ENCODE measurements at places on chromosomes 2 and 18.
A peak's percentile ranks its signal among the peaks of the same experiment; 100 is the strongest.

GRCh38 chr2:16216558-16216945 lies 276.2 kb downstream of the MYCN start:
- DNase-seq: no peak

DNA sequence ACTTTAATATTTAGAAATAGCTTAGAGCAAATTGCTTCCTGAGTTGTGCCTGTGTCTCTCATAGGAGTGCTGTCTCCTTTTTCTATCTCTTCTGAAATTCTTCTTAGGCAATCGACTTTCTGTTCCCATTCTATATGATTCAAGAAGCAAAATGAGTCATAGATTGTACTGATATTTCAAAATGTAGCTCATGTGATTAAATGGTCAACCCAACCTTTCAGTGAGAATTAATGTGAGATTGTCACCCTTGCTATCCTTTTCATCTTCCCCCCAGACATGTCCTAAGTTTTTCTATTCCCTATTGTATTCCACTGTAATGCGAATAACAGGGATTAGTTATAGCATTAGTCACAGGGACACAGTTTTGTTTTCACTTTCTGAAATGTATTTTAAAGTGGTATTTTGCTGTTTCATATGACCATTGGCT lies 413.6 kb downstream of the THSD7B start:
- no peak for DNase-seq

DNA sequence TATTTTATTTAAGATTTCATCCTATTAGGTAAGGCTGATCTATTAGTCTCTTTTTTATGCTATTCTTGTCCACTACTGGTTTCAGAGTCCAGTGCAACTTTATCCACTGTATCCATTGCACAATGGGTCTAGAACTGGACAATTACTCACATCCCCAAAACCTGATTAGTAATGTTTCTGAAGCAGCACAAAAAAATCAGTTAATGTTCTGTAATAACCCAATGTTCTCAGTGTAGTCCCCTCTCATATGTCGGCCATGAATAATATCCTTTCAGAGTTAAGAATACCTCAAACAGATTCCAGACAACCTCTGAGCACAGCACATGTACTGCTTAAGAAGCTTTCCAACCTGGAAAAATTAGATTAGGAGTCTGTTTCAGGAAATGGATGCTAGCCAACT lies 29.7 kb downstream of the MGAT4A start:
- no peak for DNase-seq

GRCh38 chr2:32947484-32948143 lies 861 bp downstream of the LTBP1 start:
- no peak for DNase-seq

- no peak for DNase-seq
Measured at GRCh38 chr2:150994076-150994475, 267.6 kb downstream of the RBM43 start.

- DNase-seq: no peak
Measured at GRCh38 chr2:157761520-157761919, 114.6 kb downstream of the ACVR1 start.

DNA sequence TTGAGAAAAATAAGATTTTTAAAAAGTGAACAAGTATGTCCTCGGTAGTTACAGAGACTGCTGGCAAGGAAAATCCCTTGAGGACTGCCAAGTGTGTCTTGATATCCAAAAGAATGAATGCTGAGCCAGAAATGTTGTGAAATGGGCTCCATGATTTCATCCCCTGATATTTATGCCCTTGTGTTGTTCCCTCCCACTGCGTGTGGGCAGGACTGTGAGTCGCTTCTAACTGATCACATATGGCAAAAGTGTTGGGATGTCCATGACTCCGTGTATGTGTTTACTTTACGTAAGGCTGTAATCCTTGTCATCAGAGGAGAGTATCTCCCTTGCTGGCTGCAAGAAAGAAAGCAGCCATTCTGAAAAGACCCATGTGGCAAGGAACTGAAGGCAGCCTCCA lies 285.1 kb downstream of the SS18 start:
- peak; percentile 51 for DNase-seq

DNA sequence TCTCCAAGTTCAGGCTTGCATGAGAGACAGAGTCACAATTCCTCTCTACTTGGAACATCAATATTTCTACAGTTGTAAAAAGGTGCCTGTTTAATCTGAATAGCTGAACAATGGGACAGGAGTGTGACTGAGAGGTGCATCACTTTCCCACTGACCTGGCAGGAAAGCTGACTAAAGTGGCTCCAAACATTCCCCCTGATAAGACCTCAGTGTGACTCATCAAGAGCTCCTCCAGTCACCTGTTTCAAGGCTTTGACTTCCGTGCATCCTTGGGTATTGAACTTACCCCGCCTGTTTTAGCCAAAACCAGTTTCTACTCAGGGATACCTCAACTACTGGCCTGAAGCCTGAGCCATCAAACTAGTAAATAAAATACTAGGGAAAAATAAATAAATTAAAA lies 453.9 kb upstream of the DDX18 start:
- DNase-seq: no peak

DNA sequence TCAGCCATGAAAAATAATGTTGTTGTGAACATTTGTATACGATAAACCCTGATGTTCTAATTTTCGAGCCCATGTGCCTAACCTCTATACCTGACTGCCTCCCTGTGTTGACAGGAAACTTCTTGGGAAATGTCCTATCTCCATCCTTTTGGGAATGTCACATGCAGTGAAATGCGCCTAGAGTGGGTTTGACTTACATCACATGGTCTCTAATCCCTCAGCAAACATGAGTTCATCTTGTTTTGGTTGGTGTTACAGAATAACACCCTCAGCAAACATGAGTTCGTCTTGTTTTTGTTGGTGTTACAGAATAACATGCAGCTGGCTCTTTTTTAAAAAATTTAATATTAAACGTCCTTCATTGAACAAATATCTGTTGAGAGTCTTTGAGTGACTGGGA lies 4.3 kb upstream of the UGT1A6 start:
- DNase-seq: no peak

DNA sequence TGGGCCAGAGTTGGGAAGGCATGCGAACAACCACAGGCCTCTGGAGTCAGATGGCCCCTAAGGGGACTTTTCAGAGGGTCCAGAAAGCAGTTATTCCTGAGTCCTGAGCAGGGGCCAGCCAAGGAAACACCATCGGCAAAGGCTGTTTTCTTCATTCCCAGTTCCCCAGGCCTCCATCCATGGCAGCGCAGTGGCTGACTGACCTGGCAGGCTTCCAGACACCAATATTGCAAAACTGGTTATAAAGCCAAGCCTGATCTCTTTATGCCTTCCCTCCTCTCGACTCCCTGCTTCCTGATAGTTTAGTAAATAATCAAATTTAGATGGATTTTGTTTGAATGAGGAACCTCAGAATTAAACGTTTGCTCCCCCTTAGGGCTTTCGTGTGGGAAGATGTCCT lies 133.4 kb upstream of the ITGA6 start:
- DNase-seq: no peak

All from non-pigmented ciliary epithelial cell (primary cell).